ENCODE measurements at places on chromosomes 11 and 22. TPM values are rescaled to one million over a fixed set of nuclear protein-coding genes. Genes with fewer than 3 reads are reported as not detected.
A peak's percentile ranks its signal among the peaks of the same experiment; 100 is the strongest.

GRCh38 chr11:122159173-122159721, 43.2 kb upstream of the BLID start:
- no peak for DNase-seq

GRCh38 chr11:116055064-116055463, 550.8 kb upstream of the CADM1 start:
- no peak for DNase-seq

DNA sequence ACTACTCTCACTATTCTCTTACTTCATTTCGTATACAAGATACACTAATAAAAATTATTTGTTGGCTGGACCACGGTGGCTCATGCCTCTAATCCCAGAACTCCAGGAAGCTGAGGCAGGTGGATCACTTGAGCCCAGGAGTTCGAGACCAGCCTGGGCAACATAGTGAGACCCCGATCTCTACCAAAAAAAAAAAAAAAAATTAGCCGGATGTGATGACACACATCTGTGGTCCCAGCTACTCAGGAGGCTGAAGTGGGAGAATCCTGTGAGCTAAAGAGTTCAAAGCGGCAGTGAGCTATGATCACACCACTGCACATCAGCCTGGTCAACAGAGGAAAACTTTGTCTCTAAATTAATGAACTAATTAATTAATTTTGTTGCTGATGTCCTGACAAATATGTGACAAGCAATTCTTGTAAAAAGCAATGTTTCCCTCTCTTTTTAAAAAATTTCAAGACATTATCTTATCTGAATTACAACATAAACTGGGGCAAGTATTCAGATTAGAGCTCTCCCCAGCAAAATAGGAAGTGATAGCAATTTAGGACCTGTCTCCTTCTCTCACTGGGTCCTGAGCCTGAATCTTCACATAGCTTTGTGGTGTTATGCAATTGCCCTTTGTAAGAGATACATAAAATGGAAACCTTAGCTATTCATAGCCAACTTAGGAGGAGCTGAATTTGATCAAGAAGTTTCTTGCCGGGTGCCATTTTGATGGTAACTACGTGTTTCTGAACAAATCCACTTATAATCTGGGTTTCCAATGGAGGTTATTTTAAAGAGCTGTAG, 17.6 kb upstream of the TMA7B start:
- DNase-seq = no peak

GRCh38 chr22:43151251-43152002, at the start of gene TSPO:
TSS of gene TSPO (plus strand) at chr22:43151559. CDS start at chr22:43159239, 7,680 bp downstream.
- DNase-seq = peak; percentile 86

GRCh38 chr11:126764231-126764630, 236.3 kb downstream of the KIRREL3 start:
- no peak for DNase-seq

- peak; percentile 71 for DNase-seq
These were observed at the start of gene ME3 for GRCh38 chr11:86672007-86672621. TSS of gene ME3 (minus strand) at chr11:86672616.

The OR10S1 gene
- total RNA-seq = not detected

GRCh38 chr22:20000246-20001081, 16.2 kb downstream of the ARVCF start:
- no peak for DNase-seq

The ALKBH8 gene
- 5.0 TPM for total RNA-seq

The INSC gene
- total RNA-seq = 1.6 TPM

The MOGAT2 gene
- total RNA-seq = 211 TPM

DNA sequence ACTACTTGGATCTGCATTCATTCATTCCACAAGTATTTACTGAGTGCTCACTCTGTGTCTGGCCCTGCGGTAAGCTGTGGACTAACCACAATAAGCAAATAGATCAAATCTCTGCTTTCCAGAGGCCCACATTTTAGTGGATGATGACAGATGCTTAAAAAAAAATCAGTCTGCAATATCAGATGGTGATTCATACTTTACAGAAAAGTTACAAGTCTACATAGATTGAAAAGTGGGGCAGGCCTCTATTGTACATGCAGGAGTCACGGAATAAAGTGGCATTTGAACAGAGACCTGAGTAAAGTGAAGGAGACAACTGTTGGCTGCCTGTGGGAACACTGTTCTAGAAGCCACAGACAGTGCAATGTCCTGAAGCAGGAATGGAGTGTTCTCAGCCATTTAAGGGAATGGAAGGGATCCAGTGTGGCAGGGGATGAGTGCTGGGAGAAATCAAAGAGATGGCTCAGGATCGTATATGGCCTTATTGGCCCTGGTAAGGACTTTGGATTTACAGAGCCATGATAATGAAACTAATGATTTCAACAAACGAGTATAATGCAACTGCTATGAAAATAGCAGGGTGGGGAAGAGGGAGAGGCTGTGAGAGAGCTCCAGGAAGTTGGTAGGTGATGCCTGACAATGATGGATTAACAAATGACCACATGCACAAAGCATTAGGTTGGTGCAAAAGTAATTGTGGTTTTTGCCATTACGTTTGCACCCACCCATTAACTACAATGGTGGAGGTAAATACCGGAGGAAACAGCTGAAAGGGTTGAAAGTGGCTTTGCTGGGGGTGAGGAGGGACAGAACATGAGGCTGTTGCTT, 31.1 kb downstream of the TMEM45B start:
- no peak for DNase-seq

- no peak for DNase-seq
These were observed 1.2 kb downstream of the GUCY1A2 start for GRCh38 chr11:107017104-107017432.

DNA sequence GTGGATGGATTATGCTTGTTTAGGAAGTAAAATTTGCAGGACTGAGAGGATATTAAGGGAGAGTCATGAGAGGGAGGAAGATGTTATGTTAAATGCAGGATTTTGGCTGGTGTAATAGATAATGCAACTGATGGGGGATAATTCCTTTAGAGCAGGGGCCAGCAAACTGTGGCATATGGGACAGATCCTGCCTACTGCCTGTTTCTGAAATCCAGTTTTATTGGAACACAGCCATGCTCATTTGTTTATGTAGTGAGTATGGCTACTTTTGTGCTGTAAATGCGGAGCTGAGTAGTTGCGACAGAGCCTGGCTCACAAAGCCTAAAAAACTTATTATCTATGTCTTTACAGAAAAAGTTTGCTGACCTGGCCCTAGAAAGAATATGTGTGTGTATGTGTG, 66.6 kb upstream of the MPPED2 start:
- no peak for DNase-seq

The RNF169 gene
- total RNA-seq = 13.2 TPM

DNA sequence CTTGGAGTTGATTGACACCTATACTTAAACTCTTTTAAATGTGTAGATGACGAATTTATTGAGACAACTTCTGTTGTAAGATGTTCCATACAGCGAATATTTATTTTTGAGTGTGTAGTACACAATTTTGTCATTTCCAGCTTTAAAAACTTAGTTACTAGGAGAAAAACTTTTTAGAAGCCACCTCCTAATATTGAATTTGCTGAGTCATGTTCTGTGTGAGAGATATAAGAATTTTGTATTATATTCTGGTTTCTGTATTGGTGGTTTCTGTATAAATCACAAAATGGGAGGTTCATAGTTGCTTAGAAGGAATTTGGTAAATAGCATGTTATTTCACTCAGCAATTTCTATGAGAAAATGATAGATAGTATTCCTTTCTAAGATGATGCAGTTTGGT, 171.3 kb downstream of the WNT11 start:
- no peak for DNase-seq

- no peak for DNase-seq
These were observed at the start of gene PRODH for GRCh38 chr22:18935889-18936529. TSS of gene PRODH (minus strand) at chr22:18936293. CDS start at chr22:18936287, 6 bp downstream.

DNA sequence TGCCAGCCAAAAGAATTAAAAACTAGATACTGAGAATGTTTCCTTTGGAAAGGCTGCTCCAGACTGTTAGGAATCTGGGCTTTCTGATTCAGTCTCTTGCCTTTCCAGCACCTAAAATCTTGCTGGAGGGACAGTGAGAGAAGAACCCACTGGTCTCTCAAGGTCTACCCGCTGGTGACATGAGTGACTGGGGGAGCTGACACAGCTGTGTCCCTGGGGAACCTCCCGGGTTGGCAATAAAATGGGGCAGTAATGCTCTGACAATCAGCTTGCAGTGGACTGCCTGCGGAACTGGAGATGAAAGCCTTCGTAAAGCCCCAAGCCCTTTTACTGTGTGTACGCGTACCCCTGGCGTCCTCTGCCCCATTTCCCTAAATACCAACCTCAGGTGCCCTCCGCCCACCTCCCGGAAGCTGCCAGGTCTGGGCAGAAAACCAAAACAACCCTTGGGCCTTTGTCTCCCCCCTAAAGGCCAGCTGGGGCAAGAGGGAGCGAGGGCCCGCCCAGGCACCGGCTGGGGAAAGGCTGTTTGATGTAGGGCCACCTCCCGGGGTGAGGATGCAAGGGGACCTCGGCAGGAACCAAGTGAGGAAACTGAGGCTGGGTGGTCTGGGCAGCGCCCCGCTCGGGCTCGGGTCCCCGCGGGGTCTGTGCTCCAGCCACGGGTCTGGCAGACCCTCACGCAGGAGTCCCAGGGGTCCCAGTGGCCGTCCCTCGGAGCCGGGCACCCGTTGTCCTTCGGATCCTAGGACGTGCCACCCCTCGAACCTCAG, 741 bp downstream of the CARS1 start:
- peak; percentile 54 for DNase-seq

- DNase-seq = no peak
These were observed 29.9 kb downstream of the SYN3 start for GRCh38 chr22:33028234-33028633.

The GUCY1A2 gene
- total RNA-seq = 0.77 TPM

DNA sequence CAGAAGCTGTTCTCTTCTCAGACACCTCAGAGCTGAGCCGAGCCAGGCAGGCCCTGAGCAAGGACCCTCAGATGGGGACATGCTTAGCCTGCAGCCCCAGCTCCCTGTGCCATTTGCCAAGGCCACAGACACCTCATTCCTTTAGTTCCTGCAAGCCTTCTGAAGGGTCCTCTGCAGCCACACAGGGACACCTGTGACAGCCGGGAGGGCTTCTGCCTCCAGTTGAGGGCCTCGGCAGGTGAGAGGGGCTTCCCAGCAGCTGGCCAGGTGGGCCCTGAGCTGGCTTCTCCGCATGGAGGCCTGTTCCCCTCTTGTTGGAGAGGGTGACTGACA, 18.2 kb downstream of the INCENP start:
- DNase-seq = no peak

DNA sequence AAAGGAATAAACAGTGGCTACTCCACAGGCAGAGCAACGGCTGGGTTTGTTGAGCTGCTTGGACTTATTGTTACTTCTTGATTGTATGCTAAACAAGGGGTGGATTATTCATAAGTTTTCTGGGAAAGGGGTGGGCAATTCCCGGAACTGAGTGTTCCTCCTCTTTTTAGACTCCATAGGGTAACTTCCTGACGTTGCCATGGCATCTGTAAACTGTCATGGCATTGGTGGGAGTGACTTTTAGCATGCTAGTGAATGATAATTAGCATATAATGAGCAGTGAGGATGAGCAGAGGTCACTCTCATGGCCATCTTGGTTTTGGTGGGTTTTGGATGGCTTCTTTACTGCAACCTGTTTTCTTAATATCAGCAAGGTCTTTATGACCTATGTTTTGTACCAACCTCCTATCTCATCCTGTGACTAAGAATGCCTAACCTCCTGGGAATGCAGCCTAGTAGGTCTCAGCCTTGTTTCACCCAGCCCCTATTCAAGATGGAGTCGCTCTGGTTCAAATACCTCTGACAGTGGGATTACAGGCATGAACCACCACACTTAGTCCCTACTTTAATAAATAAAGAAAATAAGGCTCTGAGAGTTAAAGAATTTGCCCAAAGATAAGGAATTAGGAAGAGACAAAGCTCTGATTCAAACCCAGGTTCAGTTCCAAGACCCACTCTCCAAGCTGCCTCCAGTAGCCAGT, 65.6 kb upstream of the CLMP start:
- no peak for DNase-seq

GRCh38 chr22:26922806-26923205, 265.4 kb downstream of the MIAT start:
- DNase-seq = no peak

DNA sequence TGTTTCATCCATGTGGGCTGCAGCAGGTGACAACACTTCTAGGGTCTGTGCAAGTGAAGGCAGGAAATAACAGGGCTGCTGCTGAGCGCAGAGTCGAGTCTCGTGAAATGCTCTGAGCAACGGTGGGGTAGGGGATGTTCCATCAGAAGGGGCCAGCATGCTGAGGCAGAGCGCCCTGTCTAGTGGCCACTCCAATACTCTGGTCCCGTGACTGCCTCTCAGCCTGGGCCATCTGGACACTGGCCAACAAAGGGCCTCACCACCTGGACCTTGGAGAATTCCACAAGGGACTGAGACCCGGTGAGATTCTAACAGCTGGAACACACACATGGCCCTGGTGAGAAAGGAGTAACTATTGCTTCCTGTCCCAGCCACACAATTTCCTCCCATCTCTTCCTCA, 375.7 kb downstream of the SHANK2 start:
- DNase-seq = no peak

The GGT1 gene
- total RNA-seq = 50.4 TPM

DNA sequence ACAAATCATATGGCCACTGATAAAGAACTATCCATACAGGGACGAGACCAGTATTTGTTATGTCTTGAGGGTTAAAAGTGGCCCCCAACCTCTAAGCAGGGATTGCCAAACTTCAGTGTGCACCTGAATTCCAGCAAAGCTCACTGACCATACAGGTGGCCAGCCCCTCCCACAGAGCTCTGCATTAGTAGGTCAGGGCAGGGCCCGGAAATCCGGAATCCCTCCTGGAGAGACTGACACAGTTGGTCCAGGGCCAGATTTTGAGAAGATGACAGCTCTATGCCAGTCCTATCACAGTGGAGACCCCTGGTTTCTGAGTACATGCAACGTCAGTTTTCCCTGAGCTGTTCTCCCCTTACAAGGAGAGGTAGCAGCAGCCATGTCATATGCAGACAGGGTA, 20.8 kb downstream of the VPS37C start:
- DNase-seq = no peak

The USP2 gene
- 11.6 TPM for total RNA-seq

DNA sequence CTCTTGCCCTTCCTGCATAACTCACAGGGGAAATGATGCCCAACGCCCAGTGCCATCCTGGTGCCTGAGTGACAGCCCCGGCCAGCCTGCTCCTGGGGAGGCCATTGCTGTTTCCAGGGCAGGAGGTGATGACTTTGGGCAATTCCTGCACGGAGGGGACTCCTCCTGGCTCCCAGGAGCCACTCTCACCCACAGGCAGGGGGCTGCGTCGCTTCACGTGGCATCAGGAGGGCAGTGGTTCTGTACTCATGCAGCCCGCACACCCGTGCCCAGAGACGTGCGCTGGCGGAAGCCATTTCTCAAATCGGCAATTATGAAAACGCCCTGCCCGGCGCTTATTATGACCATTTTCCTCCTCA, 272.3 kb downstream of the CTTN start:
- no peak for DNase-seq

Data from colonic mucosa (tissue), 4 donors.